Effector memory CD4-positive, alpha-beta T cell (primary cell): ENCODE measurements at places on chromosomes 2 and 18.

- DNase-seq = no peak
Observed at GRCh38 chr2:205193125-205193835, 489.0 kb upstream of the NRP2 start.

GRCh38 chr2:235640926-235641723 is 147.3 kb downstream of the AGAP1 start:
- no peak for DNase-seq

DNA sequence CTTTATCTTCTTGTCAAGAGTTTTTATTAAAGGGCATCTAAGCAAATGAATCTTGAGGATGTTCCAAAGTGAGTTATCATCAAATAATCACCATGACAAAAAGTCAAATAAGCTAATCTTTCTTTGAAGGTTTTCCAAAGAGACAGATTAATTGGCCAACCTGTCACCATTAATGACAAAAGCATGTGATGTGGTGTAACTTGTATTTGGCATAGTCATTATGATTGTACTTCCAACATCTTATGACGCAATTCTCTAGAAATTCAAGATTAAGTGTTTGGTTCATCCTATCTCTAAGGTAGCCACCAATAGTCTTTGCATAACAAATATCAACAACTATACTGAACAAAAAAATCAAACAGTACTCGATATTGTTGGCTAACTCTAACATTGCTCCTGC is 28.6 kb downstream of the RBMS1 start:
- no peak for DNase-seq

DNA sequence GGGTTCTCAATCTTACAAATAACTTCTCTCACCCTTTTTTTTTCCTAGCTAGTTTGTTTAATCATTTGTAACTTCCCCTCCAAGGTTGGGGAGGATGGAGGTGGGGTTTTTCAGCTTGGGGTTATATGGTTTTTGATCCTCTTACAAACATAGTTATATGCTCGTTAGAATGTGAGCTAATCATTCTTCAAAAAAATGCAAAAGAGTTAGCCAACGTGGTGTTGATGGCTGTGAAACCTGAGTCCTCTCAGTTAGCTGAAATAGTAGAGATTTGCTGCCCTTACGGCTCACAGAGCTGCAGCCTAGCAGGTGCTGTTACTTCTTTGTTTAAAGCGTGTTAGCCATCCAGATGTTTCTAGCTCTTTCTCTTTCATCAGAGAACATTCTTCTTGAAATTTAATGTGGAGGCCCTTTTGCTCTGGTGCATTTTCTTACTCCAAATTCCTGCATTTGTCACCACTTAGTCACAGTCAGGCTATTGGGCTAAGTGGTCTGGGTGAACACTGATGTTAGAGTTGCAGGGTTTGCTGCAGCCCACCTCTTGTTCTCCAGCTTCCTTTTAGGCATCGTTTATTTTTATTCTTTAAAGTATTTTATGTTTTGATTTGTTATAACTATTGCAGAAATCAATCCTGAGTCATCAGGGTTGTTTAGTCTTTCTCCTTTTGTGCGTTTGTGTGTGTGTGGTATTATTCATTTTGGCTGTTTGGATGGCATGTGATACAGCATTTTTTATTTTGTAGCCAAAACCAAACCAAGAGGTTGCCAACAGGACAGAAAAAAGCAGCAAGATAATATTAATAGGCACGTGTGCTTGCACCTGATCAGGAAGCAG is 41.1 kb downstream of the LIMS1 start:
- no peak for DNase-seq
